DMS 273 treated with DMSO at 0.1 percent for 48 hours (cell line): ENCODE measurements at places on chromosomes 6 and 20.

- DNase-seq: no peak
These were observed 5.5 kb upstream of the JAG1 start for GRCh38 chr20:10679269-10679668.

- DNase-seq: peak; percentile 19
These were observed 136.3 kb downstream of the LRRC1 start for GRCh38 chr6:53931086-53931485.

GRCh38 chr6:113120582-113121285 lies 736.4 kb upstream of the MARCKS start:
- no peak for DNase-seq

DNA sequence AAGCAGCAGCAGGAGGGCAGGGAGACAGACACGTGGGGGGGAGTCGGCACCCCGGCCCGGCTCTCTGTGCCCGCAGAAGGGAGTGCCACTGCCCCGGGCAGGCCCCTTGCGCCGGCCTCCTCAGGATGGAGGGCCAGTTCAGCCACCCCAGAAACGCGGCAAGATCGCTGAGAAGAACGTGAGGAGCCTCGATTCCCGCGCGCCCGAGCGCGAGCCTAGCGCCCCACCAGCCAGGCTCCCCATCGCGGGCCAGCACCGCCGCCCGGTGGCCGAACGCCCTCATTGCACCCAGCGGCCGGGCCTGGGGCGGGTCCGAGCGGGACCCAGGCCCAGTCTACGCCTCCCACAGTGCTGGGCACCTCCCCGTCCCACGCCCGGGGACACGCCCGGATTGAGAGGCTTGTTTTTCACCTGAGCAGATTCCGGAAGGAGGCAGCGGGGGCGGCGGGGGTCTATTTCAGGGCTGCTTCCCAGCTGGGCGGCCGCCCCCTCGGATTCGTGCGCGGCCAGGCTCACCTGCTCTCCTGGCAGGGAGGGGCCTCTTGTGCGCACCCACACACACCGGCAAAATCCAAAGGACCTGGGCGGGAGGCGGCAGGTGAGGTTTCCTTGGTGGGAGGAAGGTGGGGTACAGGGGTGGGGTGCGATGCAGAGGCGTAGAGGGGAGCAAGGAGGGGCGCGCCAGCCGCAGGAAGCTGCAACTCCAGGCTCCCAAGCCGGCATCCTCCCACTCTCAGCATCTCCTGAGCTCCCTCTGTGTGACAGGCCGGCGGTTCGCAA lies 9.0 kb upstream of the GRM4 start:
- DNase-seq: no peak

DNA sequence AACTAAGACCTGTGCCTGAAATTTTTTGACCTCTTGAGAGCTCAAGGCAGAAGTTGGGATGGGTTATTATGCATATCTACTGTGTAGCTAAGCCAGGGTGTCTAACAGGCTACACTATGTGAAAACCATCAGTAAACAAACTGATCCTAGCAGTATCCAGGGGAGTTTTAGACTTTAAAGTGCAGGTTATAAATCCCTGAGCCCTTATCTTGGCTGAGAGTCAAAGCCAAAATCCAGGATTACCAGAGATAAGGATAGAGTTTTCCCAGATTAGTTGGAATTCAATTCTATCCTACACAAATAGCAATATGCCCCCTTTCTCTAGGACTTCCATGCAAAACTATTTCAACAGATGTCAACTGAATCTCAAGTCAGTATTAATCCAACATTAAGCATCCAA lies 1229.7 kb downstream of the GRIK2 start:
- no peak for DNase-seq

- DNase-seq: peak; percentile 19
These were observed 45.8 kb upstream of the JARID2 start for GRCh38 chr6:15200087-15200486.

- DNase-seq: no peak
These were observed 11.2 kb downstream of the UST start for GRCh38 chr6:148757944-148758480.

DNA sequence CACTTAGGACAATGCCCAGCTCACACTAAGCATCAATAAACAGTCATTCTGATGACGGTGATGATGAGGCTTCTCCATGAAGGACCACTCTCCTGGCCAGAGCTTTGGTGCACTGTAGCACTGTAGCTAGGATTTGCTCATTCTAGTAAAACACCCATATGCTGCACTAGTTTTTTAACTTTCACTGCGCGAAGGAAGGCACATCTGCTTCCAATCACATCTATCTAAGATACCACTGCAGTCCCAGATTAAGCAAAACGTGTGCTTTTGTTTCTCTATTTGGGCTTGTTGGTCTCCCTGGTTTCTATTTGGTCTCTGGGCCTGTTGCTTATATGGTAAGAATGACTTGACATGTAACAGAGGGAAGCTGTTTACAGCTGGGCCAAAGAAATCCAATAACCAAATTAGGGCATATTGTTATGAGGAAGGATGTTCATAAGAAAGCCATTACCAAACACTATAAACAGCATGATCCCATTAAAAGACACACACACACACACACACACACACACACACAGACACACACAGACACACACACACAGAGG lies 62.4 kb downstream of the FAM229B start:
- no peak for DNase-seq

GRCh38 chr6:106530502-106530901 lies 98.8 kb downstream of the RTN4IP1 start:
- DNase-seq: no peak

DNA sequence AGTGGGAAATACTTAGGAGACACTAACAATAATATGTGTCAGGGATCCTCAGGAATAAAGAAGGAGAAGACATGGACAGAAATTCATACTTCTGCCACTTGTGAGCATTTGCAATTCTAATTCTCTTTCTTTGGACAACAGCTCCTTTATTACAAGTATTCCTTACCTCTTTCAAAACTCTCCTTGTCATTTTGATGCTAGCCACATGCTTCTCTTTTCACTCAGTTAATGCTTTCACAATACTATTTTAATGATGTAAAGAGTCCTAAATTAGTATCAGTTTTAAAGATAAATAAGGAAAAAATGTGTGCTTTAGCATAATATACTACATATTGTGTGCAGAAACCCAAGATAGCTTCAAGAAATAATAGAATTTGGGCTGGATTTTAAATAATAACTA lies 62.5 kb downstream of the AHI1 start:
- no peak for DNase-seq

- DNase-seq: no peak
These were observed 59.9 kb upstream of the TINAG start for GRCh38 chr6:54248319-54248718.

DNA sequence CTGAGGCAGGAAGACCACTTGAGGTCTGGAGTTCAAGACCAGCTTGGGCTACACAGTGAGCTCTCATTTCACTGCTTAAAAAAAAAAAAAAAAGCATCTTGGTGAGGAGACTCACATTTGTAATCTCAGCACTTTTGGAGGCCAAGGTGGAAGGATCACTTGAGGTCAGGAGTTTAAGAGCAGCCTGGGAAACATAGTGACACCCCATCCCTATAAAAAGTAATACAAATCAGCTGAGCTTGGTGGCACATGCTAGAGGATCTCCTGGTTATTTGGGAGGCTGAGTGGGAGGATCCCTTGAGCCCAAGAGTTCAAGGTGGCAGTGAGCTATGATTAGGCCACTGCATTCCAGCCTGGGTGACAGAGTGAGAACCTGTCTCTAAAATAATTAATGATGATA lies 29.4 kb upstream of the SYNCRIP start:
- no peak for DNase-seq

DNA sequence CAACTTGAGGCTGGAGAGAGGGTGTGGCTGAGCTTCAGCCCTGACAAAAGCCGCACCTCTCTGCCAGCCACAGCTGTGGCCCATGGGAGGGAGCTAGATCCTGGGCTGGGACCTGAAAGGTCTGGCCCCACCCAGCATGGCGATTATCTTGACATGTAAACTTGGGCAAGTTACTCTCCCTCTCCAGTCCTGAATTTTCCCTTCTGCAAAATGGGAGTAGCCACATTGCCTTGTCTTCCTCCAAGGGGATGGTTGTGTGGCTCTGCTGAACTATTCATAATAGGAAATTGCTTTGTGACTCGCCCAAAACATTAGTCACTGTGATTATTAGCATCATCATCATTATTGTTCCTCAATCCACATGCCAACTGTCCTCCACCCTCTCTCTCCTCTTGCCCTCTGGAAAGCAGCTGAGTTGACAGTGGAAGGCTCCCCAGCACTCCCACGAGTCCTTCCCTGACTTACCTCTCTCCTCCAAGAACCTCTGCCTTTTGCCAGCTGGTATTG lies 23.0 kb upstream of the RBPJL start:
- DNase-seq: no peak
